Right renal pelvis (tissue), 4 donors: ENCODE measurements at places on chromosomes 4 and X. TPM values are rescaled to one million over a fixed set of nuclear protein-coding genes. Genes with fewer than 3 reads are reported as not detected.

The RAB39B gene
- 3.2 TPM for polyA plus RNA-seq

- DNase-seq, result no peak
Measured at GRCh38 chrX:134459683-134460004, 321 bp upstream of the HPRT1 start.

DNA sequence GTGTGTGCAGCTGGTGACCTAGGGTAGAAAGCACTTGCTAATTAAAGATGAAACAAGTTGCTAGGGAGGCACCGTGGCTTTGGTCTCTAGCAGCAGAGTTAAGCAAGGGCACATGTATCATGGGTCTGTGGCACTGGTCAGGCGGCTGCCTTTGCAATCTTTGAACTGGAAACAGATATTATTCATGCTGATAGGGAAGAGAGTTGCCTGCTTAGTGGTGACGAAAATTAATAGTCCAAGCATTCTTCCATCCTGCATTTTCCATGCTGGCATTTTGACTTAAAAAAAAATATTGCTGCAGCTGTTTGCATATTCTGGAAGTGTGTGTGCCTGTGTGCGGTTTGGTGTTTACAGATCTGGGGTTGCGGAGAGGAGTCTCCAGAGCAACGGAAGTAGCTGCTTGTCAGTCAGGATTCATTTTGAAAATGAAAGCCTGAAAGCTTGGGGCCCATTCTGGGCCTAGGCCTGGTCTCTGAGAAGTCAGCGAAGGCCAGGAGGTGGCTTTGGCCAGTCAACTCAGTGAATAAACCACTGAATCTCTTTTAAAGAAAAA, 2.3 kb upstream of the SOWAHD start:
- no peak for DNase-seq

GRCh38 chr4:48380583-48381167, 39.3 kb downstream of the SLAIN2 start:
- DNase-seq, result no peak

DNA sequence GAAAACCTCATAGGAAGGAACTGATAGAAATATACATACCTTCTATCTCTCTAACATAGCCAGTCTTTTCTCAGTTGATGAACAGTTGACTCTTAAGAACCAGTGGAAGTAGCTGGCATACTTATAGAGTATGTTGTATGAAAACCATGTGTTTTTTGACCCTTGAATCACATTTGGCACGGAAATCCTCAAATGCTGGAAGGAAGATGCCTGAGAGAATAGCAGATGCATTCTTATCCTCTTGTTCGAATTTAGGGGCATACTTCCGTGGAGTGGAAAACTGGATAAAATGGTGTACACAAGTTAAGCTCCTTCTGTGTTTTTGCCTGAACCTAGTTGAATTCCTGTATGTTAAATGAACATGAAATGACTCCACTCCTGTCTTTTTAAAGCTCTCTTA, 145.5 kb downstream of the PCDH7 start:
- DNase-seq, result no peak
